Naive thymus-derived CD4-positive, alpha-beta T cell (primary cell): ENCODE measurements at places on chromosomes 3 and 15. TPM values are rescaled to one million over a fixed set of nuclear protein-coding genes. Genes with fewer than 3 reads are reported as not detected.

GRCh38 chr3:158381262-158381868, 189.6 kb upstream of the MLF1 start:
- no peaks in the 10 kb centered on the region for H3K4me1 ChIP-seq
- no peak overlapping the region for H3K4me3 ChIP-seq
- H3K27me3 ChIP-seq, result no peaks in the 10 kb centered on the region
- DNase-seq, result no peak
- no peaks in the 10 kb centered on the region for H3K36me3 ChIP-seq

DNA sequence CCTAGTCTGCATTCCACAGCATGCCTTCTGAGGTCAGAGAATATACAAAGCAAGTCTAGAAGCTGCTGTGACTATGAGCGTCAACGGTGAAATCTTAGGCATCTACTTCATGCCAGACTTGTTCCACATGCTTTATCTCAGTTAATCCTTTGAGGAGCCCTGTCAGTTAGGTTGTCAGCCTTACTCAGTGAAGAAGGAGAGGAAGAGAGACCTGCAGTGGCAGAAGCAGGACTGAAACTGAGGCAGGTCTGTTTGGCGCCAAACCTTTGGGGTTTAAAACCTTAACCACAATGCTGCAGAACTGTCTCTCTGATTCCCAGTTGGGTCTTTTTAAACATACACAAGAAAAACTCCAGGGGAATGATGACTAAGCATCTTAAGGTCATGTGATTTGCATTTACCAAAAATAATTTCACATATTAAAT, 139.0 kb upstream of the LIPC start:
- H3K4me1 ChIP-seq, result no peaks in the 10 kb centered on the region
- H3K27ac ChIP-seq, result no peak overlapping the region
- no peak overlapping the region for H3K4me3 ChIP-seq
- no peak for DNase-seq

GRCh38 chr15:39624806-39625205, 43.9 kb downstream of the THBS1 start:
- no peaks in the 10 kb centered on the region for H3K27me3 ChIP-seq
- peaks cover 80% of the 10 kb centered on the region for H3K4me1 ChIP-seq
- H3K36me3 ChIP-seq, result no peaks in the 10 kb centered on the region

GRCh38 chr3:196991581-196992460, 23.2 kb upstream of the PIGZ start:
- H3K4me1 ChIP-seq, result no peaks in the 10 kb centered on the region
- H3K27me3 ChIP-seq, result no peaks in the 10 kb centered on the region
- no peak overlapping the region for H3K4me3 ChIP-seq

- no peaks in the 10 kb centered on the region for H3K4me1 ChIP-seq
- H3K4me3 ChIP-seq, result no peak overlapping the region
- H3K36me3 ChIP-seq, result no peaks in the 10 kb centered on the region
- H3K27me3 ChIP-seq, result no peaks in the 10 kb centered on the region
These were observed 141.5 kb downstream of the LIPC start for GRCh38 chr15:58573270-58573669.

- H3K27ac ChIP-seq, result no peak overlapping the region
- H3K4me1 ChIP-seq, result peaks cover 34% of the 10 kb centered on the region
- no peaks in the 10 kb centered on the region for H3K27me3 ChIP-seq
- no peak for DNase-seq
- no peak overlapping the region for H3K4me3 ChIP-seq
These were observed 48.3 kb downstream of the CCDC12 start for GRCh38 chr3:46928282-46928681.

GRCh38 chr3:12499474-12499873, 15.2 kb downstream of the TSEN2 start:
- DNase-seq, result no peak
- H3K4me3 ChIP-seq, result no peak overlapping the region
- no peaks in the 10 kb centered on the region for H3K36me3 ChIP-seq
- no peak overlapping the region for H3K27ac ChIP-seq
- no peaks in the 10 kb centered on the region for H3K27me3 ChIP-seq

DNA sequence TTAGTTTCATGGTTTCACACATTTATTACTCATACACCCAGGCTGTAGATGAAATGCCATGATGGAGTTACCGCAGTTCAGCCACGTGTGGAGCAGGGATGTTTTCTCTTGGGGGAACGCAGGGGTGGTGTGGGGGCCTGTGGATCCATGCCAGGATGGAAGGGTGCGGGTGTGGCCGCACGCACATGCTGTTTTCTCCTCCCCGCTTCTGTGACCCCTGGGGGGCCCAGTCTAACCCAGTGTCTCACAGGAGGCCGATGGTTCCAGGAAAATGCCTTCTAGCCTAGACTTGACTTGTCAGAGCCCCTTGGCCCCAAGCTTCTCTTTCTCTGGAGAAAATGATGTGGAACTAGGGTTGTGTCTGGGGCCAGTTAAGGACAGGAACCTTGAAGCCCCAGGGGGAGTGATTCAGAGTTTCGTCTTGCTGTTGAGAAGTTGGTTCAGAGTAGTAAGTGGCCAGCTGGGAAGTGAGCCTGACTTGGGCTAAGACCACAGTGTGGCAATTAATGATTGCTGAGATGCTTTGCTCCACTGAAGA, 240.4 kb upstream of the BHLHE40 start:
- H3K4me3 ChIP-seq, result no peak overlapping the region
- no peak for DNase-seq
- H3K36me3 ChIP-seq, result no peaks in the 10 kb centered on the region
- H3K4me1 ChIP-seq, result peaks cover 44% of the 10 kb centered on the region
- no peak overlapping the region for H3K27ac ChIP-seq

DNA sequence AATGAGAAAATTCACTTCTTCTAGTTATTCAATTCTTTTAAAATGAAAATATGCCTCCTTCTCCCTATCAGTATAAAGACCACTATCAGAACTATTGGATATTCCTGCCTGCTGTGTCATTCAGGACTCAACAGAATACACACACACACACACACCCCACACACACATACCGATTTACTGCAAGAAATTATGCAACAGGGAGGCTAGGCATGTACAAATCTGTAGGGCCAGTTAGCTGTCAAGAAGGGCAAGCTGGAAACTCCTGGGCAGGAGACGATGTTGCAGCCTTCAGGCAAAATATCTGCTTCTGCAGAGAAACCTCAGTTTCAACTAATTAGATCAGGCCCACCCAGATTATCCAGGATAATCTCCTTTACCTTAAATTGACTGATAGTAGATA, 13.9 kb upstream of the RYR3 start:
- no peak overlapping the region for H3K27ac ChIP-seq
- no peak for DNase-seq
- H3K27me3 ChIP-seq, result no peaks in the 10 kb centered on the region
- H3K36me3 ChIP-seq, result no peaks in the 10 kb centered on the region
- no peaks in the 10 kb centered on the region for H3K4me1 ChIP-seq
- no peak overlapping the region for H3K4me3 ChIP-seq

DNA sequence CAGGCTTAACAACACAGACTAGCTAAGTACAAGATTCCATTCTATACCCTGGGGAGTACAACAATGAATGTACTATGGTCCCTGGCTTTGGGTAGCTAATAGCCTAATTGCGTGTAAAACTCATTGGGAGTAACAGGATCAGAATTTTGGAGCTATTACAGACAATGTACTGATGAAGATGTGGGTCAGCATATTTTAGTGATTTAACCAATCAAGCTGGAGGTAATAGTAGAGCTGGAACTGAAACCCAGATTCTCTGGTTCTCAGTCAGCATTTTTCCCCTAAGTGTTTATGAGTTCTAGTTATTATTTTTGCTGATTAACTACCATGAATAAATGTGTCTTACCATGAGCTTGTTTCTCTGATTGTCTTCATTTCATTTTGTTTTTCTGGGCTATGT, 578.7 kb downstream of the NLGN1 start:
- H3K4me3 ChIP-seq, result no peak overlapping the region
- no peaks in the 10 kb centered on the region for H3K27me3 ChIP-seq
- no peak overlapping the region for H3K27ac ChIP-seq
- DNase-seq, result no peak
- no peaks in the 10 kb centered on the region for H3K4me1 ChIP-seq

GRCh38 chr15:52378746-52379394, 83.3 kb upstream of the MYO5C start:
- H3K4me1 ChIP-seq, result no peaks in the 10 kb centered on the region
- H3K36me3 ChIP-seq, result peaks cover 23% of the 10 kb centered on the region

DNA sequence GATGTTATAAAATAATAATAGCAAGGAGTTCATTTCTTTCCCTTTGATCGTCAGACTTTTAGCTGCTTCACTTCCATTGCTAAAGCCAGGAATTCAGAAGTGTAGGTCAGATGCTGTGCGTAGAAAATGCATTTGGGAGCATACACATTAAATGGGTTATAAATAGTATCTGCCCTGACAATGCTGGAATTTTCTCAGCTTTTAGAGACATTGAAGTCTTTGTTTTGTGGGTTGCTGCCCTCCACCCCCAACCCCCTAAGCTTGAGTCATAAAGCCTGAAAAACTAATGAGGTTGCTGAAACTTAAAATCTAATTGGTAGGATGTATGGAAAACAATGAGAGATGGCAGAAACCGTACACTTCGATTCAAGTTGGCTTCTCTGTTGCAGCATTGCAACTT, 81.9 kb downstream of the MITF start:
- no peak overlapping the region for H3K27ac ChIP-seq
- H3K36me3 ChIP-seq, result no peaks in the 10 kb centered on the region
- H3K4me1 ChIP-seq, result no peaks in the 10 kb centered on the region
- no peak overlapping the region for H3K4me3 ChIP-seq
- no peak for DNase-seq

DNA sequence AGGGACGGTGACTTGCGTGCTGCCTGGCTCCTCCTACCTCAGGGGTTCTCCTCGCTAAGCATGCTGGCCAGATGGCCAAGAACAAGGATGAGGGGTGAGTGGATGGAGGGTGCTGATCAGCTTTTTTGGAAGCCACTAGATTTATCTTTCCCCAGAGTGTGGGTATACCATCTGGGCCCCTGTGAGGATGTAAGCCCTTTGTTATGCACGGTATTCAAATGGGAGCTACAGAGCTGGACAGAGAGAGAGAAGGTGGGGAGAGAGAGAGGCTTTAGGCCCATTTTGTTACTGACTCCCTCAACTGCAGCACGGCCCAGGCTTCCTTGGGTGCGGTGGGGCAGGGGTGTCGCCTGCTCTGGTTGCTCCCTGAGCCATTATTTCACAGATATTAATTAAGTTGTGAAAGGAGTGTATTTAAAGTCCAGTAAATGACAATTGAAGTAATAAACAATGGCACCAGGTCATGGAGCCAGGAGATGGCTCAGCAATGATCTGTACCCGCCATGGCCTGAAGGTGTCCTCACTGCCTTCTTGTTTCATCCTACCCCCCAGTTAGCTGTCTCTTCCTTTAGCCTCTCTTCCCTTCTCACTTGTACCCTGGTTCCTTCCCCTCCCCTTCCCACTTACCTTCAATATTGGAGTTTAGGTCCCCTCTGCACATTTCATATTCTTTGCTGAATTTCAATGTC, 158.0 kb downstream of the CLSTN2 start:
- no peak for DNase-seq
- H3K4me1 ChIP-seq, result no peaks in the 10 kb centered on the region
- no peak overlapping the region for H3K27ac ChIP-seq
- no peaks in the 10 kb centered on the region for H3K36me3 ChIP-seq

DNA sequence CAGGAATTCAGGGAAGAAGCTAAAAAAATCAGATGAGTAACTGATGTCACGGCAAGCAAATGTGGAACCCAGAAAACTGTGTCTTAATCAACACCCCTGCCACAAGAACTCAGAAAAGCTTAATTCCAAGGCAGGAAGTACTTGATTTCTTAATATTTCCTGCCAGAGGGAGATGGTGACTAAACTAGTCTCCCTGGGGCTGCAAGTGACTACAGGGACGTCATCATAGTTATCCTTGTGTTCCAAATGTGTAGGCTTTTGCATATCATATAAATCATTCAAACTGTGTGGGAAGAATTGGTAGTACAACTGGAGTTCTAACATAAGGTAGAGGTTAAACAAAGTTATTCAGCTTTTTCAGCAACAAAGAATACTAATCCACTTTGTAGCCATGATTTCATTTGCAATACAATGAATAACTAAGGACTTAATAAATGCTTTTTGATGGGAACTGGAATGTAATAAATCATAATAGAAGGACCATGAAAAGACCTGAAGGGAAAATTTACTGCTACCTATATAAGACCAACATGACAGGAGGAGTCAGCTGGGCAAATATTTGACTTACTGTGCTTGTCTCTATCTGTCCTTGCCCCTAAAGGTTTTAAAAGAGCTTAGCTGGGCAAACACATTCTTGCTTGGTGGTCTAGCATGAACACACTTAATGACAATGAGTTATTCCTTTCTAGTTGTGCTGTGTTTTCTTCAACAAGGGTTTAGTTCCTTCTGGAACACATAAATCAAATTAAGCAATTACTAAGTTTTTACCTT, 76.0 kb upstream of the NECTIN3 start:
- no peak overlapping the region for H3K27ac ChIP-seq
- no peaks in the 10 kb centered on the region for H3K4me1 ChIP-seq
- no peak overlapping the region for H3K4me3 ChIP-seq

The FES gene
- 45.9 TPM for total RNA-seq

The TSC22D2 gene
- total RNA-seq, result 37.4 TPM

The THRB gene
- total RNA-seq, result not detected

The CYP8B1 gene
- total RNA-seq, result not detected

The BFSP2 gene
- not detected for total RNA-seq

The NCKIPSD gene
- 13.7 TPM for total RNA-seq

The EPHA6 gene
- not detected for total RNA-seq

The SKOR1 gene
- total RNA-seq, result 0.62 TPM
